Pancreas (tissue), 10 donors: ENCODE measurements at places on chromosomes 11 and 22.

GRCh38 chr11:89125298-89125697, 52.4 kb upstream of the TYR start:
- DNase-seq, result no peak

- DNase-seq, result no peak
These were observed 89.1 kb upstream of the RTL6 start for GRCh38 chr22:44586999-44587736.

GRCh38 chr11:75582506-75582894, 20.4 kb downstream of the SERPINH1 start:
- no peak for DNase-seq

DNA sequence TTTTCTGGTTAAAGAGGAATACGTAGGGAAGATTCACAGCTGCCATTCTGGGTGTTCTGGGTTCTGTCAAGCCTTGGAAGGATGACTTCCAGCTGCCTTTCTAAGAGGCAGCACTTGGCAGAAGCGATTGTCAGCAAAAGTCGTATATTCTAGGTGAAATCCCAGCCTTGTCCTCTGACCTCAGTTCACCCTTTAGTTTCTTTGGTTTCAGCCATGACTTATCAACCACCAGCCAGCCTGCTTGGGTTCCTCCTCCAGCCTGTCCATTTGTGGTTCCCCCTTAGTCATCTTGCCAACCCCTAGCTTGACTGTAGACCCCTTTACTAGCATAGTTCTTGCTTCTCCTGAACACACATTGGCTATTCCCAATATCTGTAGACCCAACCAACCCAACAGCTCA, 102.3 kb upstream of the CD44 start:
- DNase-seq, result no peak

DNA sequence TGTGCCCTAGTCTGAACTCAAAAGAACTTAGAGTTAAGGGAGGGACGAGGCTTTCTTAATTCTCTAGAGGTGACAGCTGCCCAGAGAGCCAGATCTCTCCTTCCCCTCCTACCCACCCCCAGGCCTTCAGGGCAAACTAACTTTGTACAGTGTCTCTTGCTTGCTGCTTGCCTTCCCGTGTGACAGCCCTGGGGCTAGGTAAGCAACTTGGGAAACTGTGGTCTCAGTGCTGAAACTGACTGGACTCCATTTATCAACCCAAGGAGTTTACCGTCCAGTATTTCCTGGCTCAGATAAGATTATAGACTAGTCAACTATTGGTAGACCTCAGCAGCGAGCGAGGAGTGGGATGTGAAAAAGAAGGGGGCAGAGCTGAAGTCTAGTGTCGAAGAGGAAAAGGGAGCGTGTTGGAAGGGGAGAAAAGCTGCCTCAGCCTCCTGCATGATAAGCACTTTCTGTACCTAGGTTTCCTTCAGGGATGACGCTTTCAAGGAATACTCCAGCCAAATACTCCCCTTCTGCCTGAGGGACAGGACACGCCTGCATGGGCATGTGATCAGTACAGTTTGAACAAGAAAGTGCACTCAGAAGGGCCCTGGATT, 43.3 kb upstream of the WEE1 start:
- DNase-seq, result no peak

GRCh38 chr22:35660291-35661127, 12.3 kb downstream of the APOL6 start:
- DNase-seq, result no peak

GRCh38 chr11:32178692-32179091, 87.8 kb downstream of the RCN1 start:
- DNase-seq, result no peak

DNA sequence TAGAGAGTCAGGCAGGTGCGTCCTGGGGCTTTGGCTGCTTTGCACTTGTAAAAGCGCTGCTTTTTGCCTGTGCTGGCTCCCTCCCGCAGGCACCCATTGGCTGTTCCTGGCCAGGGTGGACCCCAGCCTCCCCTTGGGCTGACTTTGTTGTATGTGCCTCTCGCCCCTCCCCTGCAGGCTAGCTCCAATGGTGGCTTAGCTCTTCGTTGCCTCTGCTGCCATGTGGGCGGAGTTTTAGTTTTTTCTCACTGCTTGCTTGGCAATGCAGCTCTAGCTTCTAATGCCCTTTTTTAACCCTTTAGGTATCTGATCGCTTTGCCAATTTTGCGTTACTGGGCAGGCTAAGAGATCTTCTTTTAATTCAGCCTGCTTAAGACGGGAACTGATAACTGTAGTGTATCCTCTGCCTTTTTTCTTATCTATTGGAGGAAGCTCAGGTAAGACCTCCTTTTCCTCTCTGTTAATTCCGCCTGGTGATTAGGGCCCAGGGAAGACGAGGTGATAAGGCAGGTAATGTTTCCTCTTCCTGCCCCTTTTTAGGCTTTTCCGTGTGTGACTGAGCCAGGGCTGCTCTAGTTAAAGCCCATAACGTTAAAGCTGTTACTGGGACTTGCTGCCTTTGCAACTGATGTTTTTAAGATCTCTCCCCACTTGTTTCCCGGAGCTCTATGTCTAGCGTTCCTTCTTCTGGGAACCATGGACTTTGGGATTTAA, 11.7 kb upstream of the GLYATL1 start:
- peak; percentile 51 for DNase-seq

GRCh38 chr22:30472994-30473720, 1.3 kb upstream of the SEC14L3 start:
- DNase-seq, result no peak

DNA sequence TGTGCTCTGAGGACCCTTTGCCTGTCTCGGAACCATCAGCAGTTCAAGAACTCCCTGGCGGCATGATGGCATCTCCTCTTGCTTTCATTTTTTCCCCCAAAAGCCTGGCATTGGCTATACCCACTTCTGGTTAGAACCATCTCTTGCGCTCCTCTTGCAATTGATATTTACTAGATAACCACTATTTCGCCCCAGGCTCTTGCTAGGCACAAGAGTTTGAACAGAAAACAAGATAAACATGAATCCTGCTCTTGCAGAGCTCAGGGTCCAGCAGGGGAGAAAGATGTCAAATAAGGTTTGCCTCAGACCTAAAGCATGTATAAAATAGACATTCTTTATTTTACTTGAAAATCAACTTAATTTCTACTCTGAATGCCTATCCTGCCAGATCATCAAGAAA, 33.1 kb downstream of the SLCO2B1 start:
- DNase-seq, result no peak

DNA sequence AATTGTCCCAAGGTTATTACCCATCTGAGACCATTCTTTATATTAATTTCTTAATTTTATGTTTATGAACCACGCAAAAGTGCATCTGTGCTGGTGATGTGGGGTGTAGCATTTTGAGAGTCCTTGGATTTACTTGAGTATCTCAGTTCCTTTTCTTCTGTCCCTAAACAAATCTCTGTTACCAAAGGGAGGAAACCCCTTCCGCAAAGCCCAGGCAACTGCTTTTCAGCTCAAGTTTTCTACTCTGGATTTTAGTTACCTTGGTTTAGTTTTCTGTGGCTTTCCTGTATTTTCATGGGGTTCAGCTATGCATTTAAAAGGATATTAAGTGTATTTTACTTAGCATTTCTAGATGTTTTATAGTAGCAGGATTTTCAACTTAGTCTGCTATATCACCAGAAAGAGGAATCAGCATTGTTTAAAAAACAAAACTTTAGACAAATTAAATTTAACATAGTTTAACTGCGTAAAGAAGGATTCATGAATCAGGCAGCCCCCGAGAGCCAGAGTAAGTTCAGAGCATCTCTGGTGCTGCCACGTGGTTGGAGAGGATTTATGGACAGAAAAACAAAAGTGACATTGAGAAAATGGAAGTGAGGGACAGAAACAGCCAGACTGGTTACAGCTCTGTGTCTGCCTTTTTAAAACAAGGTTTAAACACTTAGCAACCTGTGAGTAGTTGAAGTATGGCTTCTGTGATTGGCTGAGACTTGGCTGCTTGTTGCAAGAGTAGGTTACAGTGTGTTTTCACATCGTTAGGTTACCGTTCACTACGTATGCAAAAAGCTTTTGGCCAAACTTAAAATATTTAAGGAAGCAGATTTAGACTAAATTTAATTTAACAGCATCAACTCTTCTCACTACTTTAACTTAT, 9.6 kb downstream of the ADM start:
- no peak for DNase-seq

- DNase-seq, result no peak
These were observed 1313.6 kb downstream of the TBC1D22A start for GRCh38 chr22:48076008-48076407.

- no peak for DNase-seq
These were observed 69.1 kb upstream of the PPARA start for GRCh38 chr22:46081036-46081830.

DNA sequence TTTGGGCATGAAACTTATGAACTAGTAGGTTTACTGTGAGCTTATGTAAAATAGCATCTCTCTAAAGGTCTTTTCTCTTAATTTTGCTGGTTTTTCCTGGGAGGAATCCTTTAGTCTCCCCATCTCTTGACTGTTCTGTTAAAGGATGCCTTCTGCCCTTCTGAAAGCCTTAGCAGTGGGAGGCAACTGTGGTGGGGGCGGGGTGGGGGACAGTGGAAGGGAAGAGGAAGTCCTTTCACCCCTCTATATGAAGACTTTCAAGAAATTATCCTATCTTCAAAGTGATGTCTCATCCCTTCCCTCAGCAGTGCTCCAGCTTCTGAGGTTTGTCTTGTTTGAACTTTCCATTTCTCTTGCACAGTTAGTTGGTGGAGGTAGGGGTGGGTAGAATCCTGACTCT, 73.1 kb downstream of the ELP4 start:
- DNase-seq, result no peak

GRCh38 chr11:132942611-132943356, 589.5 kb downstream of the OPCML start:
- no peak for DNase-seq

DNA sequence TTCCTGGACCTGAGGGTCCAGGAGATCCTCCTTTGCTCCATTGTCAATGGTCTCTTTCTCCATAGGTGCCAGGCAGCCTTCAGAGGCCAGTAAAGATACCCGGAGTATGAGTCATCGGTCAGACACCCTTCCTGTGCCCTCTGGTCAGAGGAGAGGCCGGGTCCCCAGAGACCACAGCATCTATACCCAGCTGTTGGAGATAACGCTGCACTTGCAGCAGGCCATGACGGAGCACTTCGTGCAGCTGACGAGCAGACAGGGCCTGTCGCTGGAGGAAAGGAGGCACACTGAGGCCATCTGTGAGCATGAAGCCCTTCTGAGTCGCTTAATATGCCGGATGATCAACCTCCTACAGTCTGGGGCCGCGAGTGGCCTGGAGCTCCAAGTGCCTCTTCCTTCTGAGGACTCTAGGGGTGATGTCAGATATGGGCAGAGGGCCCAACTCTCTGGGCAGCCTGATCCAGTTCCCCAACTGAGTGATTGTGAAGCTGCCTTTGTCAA, at the start of gene ACCSL:
Gene ACCSL, plus strand, starts transcription at position 51 of the 501 bp plus-strand sequence. Its CDS starts 56 bp downstream, at position 107.
- DNase-seq, result no peak

GRCh38 chr11:33110083-33110482, 51.2 kb downstream of the CSTF3 start:
- DNase-seq, result no peak

GRCh38 chr22:27153386-27153785, 496.0 kb downstream of the MIAT start:
- no peak for DNase-seq

- DNase-seq, result no peak
These were observed 404.3 kb upstream of the TENM4 start for GRCh38 chr11:79845002-79845709.
